Naive thymus-derived CD4-positive, alpha-beta T cell (primary cell): ENCODE measurements at places on chromosomes 16 and 17.

GRCh38 chr17:21460358-21460757 is 84.2 kb downstream of the KCNJ12 start:
- DNase-seq = no peak

DNA sequence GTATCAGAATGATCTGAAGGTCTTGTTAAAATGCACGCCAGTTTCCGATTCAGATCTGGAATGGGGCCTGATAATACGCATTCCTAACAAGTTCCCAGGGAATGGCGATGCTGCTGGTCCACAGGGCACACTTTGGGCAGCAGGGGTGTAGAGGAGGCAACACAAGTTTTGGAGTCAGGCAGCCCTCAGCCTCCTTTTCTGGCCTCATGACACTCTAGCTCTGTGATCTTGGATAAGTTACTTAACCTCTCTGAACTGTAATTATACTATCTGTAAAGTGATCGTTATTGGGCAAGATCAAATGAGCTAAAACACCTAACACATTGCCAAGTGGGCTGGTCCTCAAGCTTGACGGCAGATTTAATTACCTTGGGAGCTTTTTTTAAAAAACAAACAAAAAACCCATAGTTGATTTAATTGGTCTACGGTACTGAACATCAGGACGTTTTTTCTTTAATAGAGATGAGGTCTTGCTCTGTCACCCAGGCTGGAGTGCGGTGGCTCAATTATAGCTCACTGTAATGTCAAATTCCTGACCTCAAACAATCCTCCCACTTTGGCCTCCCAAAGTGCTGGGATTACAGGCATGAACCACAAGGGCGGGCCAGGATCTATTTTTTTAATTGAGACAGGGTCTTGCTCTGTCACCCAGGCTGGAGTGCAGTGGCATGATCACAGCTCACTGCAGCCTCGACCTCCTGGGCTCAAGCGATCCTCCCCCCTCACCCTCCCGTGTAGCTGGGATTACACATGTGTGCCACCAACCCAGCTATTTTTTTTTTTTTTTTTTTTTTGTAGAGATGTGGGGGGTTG is 10.0 kb upstream of the MRPS23 start:
- DNase-seq = no peak

GRCh38 chr17:71023249-71024030 is 854.1 kb downstream of the KCNJ2 start:
- no peak for DNase-seq

DNA sequence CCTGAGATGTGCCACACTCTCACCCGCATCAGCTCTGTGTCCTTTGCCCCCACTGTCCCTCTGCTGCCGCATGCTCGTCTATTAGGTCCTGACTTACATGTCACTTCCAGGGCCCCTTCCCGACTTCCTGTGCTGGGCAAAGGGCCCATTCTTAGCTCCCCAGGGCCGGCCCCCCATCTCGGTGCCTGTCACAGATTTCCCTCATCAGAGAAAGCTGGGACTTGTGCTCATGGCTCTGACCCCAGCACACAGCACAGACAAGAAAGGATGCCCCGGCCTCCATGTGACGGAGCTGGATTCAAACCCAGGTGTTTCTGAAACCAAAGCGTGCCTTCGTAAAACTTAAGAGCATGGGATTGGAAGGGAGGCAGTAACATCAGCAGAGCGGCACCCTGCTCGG is 5.9 kb upstream of the MAPK7 start:
- DNase-seq = no peak

DNA sequence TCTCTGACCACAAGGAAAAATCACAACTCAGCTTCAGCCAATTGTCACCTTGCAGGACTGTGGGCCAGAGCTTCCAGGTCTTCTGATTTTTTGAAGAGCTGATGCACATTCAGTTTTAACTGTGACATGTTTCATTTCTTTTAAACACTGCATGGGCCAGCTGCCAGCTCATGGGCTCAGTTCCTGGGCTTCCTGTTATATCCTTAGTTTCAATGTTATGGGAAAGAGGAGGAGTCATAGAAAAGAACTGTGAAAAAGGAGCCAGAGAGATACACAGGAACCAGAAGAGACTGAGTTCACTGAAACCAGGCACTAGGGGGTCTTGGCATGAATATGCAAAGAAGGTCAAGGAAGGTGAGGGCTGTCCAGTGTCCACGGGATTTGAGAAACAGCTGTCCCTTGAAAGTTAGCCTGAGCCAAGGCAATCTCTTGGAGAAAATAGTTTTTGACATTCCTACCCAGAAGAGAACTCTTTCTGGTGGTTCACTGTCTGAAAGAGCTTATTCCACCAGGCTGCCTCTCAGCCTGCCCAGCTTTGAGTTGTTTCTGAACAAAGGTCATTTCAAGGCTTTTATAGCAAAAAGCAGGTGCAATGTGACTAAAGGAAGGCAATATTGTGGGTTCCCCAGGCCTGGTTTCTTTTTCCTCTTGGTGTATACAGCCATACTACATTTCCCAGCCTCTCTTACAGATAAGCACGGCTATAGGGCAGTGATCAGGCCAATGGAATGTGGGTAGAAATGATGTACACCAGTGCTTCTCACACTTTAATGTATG is 10.5 kb downstream of the PDILT start:
- DNase-seq = no peak

DNA sequence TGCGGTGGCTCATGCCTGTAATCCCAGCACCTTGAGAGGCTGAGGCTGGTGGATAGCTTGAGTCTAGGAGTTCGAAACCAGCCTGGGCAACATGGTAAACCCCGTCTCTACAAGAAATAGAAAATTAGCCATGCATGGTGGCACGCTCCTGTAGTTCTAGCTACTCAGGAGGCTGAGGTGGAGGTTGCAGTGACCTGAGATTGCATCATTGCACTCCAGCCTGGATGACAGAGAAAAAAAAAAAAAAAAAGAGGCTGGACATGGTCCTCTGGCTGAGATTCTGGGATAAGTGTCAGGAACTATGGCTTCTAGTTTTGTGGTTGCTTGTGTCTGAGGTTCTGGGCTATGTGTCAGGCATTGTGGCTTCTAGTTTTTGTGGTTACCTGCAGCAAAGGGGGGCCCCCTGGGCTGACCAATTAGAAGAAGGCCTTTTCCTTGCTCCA is 7.0 kb downstream of the KSR1 start:
- no peak for DNase-seq
